ENCODE measurements at places on chromosomes 12 and 14.

- no peak for DNase-seq
Measured at GRCh38 chr12:3251691-3252090, 174.5 kb downstream of the TSPAN9 start.

DNA sequence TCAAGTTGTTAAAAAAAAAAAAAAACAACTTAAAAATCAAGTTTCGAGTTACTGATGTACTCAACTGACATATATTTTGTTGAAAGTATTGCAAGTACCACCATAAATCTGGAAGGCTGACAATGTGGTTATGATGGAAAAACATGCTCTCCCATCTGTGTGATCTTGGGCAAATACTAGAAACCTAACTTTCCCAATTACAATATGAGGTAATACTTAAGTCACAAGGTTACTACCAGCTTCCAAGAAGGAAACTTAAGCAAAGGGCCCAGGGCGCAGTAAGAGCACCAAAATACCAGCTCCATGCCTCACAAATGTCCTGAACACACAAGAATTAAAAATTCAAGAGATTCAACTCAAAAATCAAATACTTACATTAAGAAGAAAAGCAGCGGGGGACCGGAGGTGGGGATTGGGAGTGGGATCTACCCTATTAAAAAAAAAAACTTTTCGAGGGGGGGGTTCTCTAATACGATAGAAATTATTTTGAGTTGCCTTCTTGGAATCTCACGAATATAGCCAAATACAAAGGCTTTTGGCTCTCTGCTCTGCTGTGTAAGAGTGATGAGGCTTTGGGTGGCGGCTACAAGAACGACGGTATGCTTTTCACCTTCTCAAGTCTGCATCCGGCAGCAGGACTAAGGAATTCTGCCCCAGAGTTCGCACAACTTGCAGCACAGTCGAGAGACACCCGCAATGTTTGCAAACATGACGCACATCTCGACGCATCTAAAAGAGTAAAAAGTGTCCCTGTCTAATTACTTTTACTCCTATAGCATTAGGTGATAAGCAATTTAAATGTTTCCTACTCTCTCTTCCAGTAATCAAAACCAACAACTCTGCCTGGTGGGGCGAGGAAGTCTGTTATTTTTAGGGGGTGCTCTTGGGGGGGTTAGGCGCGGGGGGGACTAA is 1.1 kb downstream of the SAV1 start:
- peak; percentile 4 for DNase-seq

GRCh38 chr14:74962046-74962445 is 6.6 kb upstream of the PGF start:
- no peak for DNase-seq

DNA sequence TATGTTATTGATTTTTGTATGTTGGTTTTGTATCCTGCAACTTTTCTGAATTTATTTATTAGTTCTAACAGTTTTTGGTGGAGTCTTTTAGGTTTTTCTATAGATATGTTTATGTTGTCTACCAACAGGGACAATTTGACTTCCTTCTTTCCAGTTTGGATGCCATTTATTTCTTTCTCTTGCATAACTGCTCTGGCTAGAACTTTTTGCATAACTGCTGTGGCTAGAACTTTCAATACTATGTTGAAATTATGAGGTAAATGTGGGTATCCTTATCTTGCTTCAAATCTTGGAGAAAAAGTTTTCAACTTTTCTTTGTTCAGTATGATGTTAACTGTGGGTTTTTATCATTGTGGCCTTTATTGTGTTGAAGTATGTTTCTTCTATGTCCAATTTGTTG is 39.9 kb upstream of the PLBD1 start:
- no peak for DNase-seq

DNA sequence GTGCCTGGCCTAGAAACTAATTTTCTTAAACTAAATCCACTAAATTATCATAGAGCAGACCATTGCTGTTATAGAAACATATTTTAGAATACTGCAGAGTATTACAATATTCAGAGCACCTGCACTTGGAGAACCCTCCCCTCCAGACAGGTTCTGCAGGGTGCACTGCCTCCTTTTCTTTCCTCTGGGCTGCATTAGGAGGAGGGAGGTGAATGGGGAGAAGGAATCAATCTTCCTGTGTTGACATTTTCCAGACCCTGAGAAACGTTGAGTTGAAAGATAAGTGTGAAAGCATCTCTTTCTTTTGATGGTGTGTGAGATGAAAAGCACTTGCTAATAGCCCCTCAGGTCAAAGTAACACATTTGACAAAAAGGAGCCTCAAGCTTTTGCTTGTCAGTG is 7.3 kb downstream of the SYNE2 start:
- DNase-seq, result no peak

GRCh38 chr12:23921099-23921856 is 28.2 kb downstream of the SOX5 start:
- no peak for DNase-seq

Data from hypothalamus (tissue), 51 donors.